Activated naive CD4-positive, alpha-beta T cell (primary cell): ENCODE measurements at places on chromosomes 7 and 10.

- DNase-seq, result no peak
Measured at GRCh38 chr7:129858490-129858889, 94.3 kb downstream of the UBE2H start.

DNA sequence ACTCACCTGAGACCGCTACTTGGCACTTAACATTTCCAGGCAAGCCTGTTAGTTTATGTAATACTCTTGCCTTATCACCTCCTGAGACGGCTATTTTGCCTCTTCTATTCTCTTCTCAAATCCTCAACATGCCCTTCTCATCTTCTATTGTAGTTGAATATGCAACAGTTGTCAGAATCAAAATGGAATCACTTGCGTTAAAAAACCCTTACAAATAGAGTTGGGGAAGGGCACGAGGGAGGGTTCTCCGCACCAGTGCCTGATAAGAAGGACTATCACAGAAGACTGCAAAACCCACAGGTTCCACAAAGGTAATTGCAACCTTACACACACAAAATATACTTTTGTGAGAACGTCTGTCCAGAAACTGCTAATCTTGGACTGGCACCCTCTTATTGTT, 57.4 kb downstream of the ZNF783 start:
- DNase-seq, result no peak

GRCh38 chr10:101467286-101467770, 113.4 kb downstream of the BTRC start:
- DNase-seq, result no peak

GRCh38 chr7:149811221-149811620, 27.0 kb upstream of the ZNF862 start:
- no peak for DNase-seq

GRCh38 chr10:131822692-131823245, 78.0 kb upstream of the PPP2R2D start:
- DNase-seq, result no peak

- DNase-seq, result no peak
Measured at GRCh38 chr10:13143766-13144165, 17.6 kb upstream of the MCM10 start.

DNA sequence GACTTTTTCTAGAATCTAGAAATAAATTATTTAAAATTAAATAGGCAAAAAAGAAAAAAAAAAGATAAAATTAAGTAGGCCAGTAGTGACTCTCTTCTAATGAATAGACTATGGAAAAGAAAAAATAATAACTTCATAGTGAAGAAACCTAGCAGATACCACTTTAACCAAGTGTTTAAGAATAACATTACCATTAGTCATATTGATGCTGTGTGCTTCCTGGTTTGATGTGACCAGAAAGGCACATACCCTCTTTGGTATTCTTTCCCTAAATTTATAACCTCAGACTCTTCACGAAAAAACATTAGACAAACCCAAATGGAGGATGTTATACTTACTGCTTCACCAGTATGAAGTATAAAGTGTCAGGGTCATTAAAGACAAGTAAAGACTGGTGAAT, 42.6 kb downstream of the KIF20B start:
- DNase-seq, result no peak

DNA sequence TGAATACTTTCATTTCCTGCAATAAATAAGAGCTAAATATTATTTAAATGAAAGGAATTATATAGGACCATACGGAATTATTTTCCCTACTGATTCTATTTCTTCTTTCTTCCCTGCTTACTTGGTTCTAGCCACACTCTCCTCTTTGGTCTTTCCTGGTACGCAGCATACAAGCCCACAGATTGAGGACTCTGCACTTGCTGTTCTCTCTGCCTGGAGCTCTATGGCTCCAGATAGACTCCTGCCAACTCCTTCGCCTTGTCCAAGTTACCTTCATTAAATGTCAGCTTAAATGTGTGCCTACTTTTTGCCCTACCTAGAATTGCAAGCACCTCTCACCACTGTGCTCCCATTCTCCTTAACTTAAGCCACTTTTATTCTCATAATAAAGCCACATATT, 203.4 kb downstream of the MDFIC start:
- no peak for DNase-seq

DNA sequence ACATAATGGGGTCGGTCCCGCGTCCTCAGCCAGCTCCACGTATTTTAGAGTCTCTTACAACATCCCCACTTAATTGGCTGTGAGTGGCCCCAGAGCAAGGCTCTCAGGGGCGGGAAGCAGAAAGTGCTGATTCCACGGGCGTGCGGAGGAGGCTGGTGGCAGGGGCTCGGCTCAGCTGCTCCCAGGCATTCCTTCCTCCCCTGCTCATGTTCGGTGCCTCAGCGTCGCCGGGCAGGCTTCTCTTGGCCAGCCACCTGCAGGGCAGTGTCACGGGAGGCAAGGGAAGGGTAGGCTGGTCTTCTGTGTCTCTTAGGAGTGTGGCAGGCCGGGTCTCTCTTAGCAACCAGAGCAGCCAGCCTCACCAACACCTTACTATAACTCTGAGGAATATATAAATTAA, 33.8 kb downstream of the IL15RA start:
- no peak for DNase-seq

GRCh38 chr10:43794181-43794815, 145.6 kb upstream of the ZNF32 start:
- no peak for DNase-seq

- no peak for DNase-seq
Measured at GRCh38 chr7:112082306-112082705, 123.9 kb downstream of the DOCK4 start.

DNA sequence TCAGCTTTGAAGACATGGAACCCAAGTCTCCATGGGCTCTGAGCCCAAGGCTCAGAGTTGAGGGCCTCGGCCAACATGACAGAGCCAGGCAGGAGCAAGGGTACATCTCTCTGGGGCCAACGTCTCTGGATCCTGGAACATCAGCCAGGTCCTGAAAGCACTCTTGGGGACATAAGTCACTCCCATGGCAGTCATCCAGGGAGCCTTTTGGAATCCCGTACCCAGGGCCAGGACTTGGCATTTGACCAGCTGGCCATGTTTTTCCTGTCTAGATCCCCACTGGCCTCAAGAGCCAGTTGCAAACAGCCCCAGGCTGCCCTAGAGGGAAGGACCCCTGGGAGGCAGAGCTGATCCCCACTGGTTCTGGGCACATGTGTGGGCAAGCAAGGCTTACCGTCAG, 4.3 kb upstream of the CXCL12 start:
- DNase-seq, result no peak

DNA sequence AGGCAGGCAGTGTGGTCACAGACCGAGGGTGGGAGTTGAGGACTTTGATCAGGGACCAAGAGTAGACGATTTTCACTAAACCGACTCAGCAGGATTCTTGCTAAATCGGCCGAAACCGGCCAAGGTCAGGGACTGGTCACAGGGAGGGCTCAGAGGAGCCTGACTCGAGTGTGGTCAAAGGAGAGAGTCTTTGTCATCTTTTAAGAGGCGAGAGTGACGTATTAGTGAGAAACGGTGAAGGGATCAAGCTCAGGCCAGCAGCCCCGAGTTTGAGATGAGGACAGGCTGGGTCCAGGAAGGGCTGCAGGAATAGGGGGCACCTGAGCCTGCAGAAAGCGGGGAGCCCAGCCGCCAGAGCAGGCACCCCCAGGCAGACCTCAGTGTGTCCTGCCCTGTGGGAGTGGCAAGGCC, 41.6 kb upstream of the FAM20C start:
- no peak for DNase-seq

GRCh38 chr7:77442636-77443035, 26.5 kb upstream of the GSAP start:
- no peak for DNase-seq

DNA sequence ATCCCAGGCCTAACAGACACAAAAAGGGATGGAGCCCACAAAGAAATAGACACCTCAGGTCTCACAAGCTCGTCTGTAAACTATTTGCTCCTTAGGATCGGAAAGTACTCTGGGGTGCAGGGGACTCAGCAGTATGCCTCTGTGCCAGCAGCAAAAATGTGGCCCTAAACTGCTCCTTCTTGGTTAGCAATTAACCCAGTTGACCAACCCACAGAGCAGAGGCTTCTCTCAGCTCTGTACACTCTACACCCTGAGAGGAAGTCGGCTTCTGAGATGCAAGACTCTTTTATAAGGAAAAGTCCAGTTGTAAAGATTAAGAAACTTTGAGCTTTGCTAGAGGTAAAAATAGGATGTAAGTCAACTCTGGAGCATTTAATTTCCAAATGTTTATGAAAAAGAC, 156.3 kb upstream of the PRSS58 start:
- no peak for DNase-seq

GRCh38 chr10:105540381-105540780, 899.3 kb downstream of the SORCS3 start:
- no peak for DNase-seq

DNA sequence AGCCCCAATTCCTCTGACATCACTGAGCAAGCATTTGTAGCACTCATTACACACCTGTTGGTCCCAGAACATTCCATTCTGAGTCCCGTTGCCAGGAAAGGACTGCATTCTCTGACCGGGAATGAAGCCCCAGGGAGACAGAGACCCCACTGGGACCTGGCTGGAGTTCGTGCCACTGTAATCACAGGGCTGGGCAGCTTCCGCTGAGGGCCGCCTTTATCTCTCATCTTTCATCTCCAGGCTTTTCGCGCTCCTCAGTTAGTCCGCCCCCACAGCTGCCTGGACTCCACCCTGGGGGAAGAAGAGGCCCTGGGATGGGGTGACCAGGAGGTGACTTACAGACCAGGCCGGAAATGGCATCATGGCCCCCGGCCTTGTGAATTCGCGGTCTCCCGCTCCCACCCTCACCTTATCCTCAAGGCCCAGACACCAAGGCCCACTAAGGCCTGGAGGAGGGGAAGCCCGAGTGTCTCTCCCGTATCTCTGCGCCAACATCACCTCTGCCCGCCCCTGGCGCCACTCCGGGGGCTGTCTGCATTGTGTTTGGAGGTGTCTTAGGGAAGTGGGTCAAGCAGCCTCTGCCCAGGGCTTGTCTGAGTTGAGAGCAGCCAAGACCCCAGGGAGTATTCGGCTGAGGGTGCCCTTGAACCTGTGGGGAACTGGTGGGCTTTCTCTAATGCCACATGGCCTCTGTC, 75.4 kb downstream of the PROSER2 start:
- DNase-seq, result no peak

DNA sequence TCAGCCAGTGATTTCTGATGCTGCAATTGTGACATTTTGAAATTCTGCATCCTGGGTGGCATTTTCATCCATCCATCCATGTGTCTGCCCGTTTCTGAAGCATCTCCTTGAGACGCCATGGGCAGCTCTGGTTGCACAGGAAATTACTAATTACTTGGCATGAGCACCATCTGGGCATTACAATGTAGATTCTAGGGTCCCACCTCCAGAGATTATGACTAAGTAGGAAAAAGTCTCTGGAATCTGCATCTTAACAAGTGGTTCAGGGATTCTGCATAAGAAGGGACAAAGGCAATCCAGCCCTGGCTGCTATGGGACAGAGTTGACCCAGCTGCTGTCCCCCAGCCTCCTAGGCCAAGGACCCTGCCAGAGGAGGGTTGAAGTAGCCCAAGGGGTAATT, 65.3 kb downstream of the CUZD1 start:
- no peak for DNase-seq

- no peak for DNase-seq
Measured at GRCh38 chr7:45125193-45125904, 13.9 kb upstream of the TBRG4 start.

GRCh38 chr10:113339121-113339520, 213.7 kb upstream of the HABP2 start:
- DNase-seq, result no peak

GRCh38 chr7:2151801-2152612, 80.7 kb downstream of the MAD1L1 start:
- no peak for DNase-seq

DNA sequence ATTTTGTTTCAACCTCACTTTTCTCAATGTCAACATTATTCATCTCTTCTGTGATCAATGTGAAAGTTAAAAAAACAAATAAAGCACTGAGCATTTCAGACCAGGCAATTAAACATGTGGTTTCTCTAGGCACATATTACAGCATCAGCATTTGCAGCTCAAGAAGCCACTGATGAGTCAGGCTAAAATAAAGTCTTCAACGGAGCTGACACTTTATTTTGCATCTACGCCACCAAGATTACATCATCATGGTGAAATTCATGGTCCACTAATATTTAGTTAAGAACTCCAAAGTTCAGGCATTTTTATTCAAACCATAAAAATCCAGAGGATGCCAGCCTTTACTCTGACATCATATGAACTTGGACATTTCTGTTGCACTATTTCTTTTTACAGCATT, 33.0 kb downstream of the MAGI2 start:
- no peak for DNase-seq

DNA sequence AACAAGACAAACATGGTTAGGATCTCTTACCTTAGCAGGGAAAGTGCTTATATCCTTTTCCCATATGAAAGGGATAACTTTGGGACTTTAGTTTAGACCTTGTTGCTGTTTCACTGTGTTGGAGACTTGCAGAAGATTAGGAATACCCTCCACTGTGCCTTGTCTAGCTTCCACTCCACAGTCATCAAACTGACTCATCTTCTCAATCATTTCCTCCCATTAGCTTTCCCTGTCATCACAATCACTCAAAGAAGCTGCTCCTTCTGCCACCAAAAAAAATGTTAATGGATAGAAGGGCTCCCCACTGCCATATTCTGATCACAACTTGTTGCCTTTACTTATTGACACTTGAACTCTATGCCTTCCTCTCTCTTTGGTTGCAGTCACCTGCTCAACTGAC, 16.8 kb downstream of the GNG11 start:
- DNase-seq, result no peak

DNA sequence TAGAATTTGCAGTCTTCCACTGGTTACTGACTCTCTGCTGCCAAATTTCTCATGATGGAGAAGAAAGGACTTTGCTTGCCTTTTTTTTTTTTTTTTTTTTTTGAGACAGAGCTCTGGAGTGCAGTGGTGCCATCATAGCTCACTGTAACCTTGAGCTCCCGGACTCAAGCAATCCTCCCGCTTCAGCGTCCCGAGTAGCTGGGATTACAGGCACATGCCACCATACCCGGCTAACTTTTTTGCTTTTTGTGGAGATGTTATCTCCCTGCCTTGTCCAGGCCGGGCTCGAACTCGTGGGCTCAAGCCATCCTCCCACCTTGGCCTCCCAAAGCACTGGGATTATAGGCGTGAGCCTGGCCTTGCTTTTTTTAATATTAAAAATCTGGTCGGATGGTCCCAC, 6.2 kb downstream of the INSIG1 start:
- no peak for DNase-seq

- no peak for DNase-seq
Measured at GRCh38 chr7:50560865-50561351, 4.3 kb downstream of the DDC start.

DNA sequence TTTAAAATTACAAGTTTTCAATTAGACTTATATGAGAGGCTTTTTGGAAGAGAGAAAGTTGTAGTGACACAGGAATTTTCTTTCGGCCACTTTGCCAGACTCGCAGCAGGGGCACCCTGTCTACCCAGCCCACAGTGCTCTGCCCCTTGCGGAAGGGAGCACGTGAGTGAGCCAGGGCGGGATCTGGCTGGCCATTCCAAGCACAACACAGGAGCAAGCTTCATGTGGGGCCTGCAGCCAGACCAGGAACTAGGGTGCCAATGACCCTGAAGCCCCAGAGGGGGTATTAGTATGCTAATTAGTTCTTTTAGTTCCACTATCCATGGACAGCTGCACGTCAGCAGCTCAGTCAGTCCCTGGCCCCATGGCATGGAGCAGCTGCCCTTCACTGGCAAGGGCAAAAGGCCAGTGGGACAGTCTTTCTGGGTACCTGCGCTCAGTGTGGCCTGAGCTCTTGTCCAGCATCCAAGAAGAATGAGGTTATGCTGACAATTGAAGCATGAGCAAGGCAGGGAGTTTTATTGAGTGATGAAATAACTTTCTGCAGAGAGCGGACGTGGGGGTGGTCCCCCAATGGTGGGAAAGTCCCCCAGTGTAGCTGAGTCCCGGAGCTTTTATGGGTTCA, 251.1 kb upstream of the CSTF2T start:
- DNase-seq, result no peak

GRCh38 chr7:26091933-26092332, 60.1 kb upstream of the NFE2L3 start:
- no peak for DNase-seq
